ENCODE measurements at places on chromosomes 2 and 18. TPM values are rescaled to one million over a fixed set of nuclear protein-coding genes. Genes with fewer than 3 reads are reported as not detected.

PDE11A gene
- 0.37 TPM for total RNA-seq

DNA sequence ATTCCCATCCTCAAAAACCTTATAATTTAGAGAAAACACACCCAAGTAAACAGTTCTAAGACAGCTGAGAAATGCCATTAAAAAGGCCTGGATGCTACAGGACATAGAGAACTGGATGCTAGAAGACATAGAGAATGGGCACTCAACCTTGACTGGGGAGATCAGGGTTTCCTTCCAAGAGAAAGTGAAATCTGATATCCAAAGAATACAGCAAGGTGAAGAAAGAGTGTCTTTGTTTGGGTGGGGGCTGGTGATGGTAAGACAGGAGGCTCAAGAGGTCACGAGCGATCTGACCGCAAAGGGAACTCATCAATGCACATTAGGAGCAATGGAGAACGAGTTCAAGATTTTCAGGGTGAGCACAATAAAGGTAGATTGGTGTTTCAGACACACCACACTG is 31.6 kb downstream of the EPB41L3 start:
- no peaks in the 10 kb centered on the region for H3K27me3 ChIP-seq
- no peak for DNase-seq
- H3K4me3 ChIP-seq: no peak overlapping the region

DNA sequence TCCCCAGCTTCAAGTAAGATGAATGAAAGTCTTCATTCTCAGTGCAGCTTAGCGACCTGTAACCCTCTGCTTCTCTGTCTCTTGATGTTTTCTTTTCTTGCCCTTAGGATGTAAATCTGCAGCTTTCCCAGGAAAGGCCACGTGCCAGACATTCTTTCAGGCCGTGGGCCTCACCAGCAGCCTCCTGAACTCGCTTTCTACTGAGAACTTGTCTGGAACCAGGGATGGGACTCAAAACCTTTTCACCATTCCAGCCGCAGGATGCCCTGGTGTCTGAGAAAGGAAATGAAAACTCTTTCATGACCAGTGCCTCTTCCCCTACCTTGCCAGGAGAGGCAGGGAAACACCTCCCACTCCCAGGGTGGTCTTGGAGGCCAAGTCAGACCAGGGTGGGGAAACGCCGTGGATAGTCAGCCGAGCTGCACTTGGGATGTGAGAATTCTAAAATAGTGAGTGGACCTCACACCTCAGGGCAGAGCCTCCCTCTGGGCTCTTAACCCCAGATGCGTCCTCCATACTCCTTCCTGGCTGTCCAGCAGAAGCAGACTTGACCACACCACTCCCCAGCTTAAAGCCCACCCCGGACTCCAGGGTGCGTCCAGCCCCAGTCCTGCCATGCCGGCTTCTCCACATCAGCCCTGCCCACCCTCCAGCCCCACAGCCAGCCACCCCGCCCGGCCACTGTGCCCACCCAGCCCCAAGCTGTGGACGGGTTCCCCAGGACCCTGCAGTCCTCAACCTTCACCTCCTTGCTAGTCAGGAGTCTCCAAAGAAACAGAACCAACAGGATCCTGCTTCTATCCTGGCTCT is 115.5 kb downstream of the TWIST2 start:
- no peaks in the 10 kb centered on the region for H3K27me3 ChIP-seq
- H3K4me1 ChIP-seq: peaks cover 20% of the 10 kb centered on the region
- H3K4me3 ChIP-seq: no peak overlapping the region
- no peak overlapping the region for H3K27ac ChIP-seq
- no peaks in the 10 kb centered on the region for H3K36me3 ChIP-seq

DNA sequence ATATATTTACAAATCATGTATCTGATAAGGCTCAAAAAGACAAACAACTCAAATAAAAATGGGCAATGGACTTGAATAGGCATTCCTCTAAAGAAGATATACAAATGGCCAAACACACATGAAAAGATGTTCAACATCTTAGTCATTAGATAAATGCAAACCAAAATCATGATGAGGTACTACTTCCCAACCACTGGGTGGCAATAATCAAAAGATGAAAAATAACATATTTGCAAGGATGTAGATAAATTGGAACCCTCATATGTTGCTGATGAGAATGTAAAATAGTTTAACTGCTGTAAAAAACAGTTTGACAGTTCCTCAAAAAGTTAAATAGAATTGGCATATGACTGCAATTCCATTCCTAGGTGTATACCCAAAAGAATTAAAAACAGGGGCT is 132.3 kb downstream of the TTC32 start:
- no peak for DNase-seq
- H3K27ac ChIP-seq: no peak overlapping the region
- H3K4me3 ChIP-seq: no peak overlapping the region
- H3K4me1 ChIP-seq: no peaks in the 10 kb centered on the region

ANKAR gene
- total RNA-seq: 17.3 TPM

DNA sequence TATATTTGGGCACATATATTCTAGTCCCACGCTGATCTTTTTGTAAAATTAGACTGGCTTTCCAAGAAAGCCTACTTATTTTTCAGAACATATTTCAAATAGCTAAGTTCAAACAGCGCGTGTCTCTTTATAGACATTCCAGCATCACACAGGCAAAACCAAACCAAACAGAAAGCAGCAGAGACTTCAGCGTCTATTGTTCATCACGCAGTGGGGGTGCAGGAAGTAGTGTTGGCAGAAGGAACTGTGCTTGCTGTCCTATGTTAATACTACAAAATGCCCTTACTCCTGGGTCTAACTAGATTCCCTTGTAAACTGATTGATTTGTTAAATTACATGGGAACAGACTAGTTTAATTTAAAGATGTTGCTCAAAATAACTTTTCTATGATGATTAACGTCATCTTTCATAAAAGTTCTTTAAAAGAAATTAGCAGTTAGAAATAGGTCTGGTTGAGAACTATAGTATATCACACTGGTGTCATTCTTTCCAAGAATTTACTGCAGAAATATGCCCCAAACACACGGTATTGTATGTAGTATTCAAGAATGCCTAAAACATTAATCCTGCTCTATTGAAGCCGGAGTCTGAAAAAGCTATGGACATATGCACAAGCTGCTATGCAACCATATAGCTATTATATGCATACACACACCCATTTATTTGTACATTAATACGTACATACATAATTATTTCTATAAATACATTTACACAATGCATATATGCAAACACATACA is 436.3 kb downstream of the CBLN2 start:
- H3K27ac ChIP-seq: no peak overlapping the region
- no peak overlapping the region for H3K4me3 ChIP-seq
- no peaks in the 10 kb centered on the region for H3K27me3 ChIP-seq

ITGAV gene
- total RNA-seq: 115 TPM

IL1RN gene
- total RNA-seq: 0.36 TPM

- no peak overlapping the region for H3K27ac ChIP-seq
- no peak for DNase-seq
- no peaks in the 10 kb centered on the region for H3K36me3 ChIP-seq
- no peaks in the 10 kb centered on the region for H3K27me3 ChIP-seq
Observed at GRCh38 chr18:3055186-3055728, 42.3 kb upstream of the LPIN2 start.
